ENCODE measurements at places on chromosomes 16 and 17.

GRCh38 chr16:27251541-27252205 lies 16.9 kb downstream of the NSMCE1 start:
- no peak for DNase-seq

DNA sequence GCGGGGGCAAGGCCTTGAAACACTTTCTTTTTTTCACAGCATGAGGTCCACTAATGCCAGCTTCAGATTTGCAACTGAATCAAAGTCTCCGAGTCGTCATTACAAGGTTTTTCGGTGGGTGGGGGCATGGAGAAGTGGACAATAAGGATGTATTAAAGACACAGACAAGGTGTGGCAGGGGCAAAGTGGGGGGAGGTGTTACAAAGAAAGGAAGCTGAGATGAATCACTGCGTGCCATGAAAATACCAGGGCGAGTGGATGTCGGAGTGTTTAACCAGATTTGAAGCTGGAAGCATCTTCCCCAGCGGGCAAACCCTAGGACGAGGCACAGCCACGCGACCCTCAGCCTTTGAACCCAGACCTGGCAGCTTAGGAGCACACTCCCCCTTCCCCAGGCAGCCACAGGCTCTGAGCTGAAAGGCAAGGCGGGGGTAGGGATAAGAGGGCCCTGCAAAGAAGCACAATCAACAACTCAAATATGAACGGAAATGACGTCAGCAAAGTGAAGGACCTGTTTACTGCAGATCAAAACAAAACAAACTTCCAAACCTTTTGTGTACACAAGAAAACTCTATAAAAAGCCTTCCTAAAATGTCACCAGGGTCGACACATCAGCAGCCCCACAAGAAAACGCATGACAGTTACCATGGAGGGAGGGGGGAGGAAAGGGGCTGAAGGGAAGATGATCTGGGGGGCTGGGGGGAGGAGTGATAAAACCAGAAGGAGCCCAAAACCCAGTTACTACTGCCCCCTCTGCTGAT lies 5.6 kb upstream of the ZFHX3 start:
- peak; percentile 9 for DNase-seq

DNA sequence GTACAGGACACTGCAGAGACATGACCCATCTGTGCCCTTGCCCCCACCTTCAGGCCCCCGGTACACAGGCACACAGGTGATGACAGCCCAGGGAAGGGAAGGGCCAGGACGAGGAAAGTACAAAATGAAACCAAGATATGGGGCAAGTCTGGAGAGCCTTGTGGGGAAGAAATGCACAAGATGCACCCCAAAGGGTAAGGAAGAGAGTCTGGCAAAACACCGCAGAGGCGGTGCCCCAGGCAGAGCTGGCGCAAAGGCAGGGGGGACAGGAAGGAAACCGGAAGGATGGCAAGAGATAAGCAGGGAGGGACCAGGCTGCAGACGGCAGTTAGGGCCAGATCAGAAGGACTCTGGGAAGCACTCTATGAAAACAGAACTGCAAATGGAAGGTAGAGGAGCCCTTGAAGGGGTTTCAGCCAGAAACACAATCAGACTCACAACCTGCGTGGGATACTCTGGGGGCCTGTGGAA lies 81.4 kb downstream of the SLC39A11 start:
- no peak for DNase-seq

- DNase-seq, result no peak
Measured at GRCh38 chr16:89708481-89708931, 7.0 kb upstream of the SPATA2L start.

- no peak for DNase-seq
Measured at GRCh38 chr16:17027488-17028129, 443.2 kb downstream of the XYLT1 start.

GRCh38 chr17:81231121-81231645 lies 7.7 kb downstream of the TEPSIN start:
- peak; percentile 29 for DNase-seq

DNA sequence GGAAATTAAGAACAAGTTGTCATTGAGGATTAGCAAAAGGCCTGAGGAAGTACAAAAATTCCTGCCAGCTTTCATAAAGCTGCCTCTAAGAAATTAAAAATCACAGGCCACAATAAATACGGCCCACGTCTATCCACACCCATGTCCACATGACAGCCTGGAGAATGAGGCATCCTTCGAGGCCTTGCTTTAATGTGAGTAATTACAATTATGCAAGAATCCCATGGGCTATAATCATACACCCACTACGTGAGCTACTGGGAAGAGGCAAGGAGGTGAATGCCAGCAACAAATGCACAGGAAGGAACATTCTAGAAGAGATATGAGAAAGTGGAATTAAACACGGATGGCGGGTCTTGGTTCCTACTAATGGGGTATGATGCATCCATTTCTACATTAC lies 65.4 kb upstream of the ZFHX3 start:
- DNase-seq, result no peak

- no peak for DNase-seq
Measured at GRCh38 chr17:80363518-80364090, 51.4 kb upstream of the ENDOV start.

GRCh38 chr17:38428112-38428642 lies at the start of gene ARHGAP23:
ARHGAP23 (plus strand) TSS chr17:38428464; CDS start chr17:38428486, 22 bp downstream.
- DNase-seq, result peak; percentile 38

- DNase-seq, result no peak
Measured at GRCh38 chr17:35376245-35376644, 2.8 kb upstream of the SLFN11 start.
